ENCODE measurements at places on chromosomes 7 and 10.

GRCh38 chr10:126511917-126512479 is 123.7 kb upstream of the ADAM12 start:
- H3K4me1 ChIP-seq, result no peaks in the 10 kb centered on the region
- no peak overlapping the region for H3K27ac ChIP-seq
- H3K4me3 ChIP-seq, result no peak overlapping the region
- no peaks in the 10 kb centered on the region for H3K36me3 ChIP-seq

DNA sequence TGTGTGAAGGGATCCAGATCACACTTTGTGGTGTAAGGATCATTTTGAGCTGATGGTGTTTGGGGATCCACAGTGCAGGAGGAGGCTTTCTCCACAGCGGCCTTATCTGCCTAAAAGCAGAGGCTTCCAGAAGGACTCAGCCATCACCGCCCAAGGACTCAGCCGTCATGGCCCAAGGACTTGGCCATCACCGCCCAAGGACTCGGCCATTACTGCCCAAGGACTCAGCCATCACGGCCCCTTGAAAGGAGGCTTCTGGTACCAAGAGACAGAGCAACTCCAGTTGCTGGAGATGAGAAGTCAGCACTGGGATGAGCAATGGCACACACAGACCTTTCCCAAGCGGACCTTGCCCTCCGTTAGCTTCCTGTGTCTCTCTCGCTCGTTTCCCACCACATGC is 6.0 kb upstream of the CFAP46 start:
- H3K27me3 ChIP-seq, result peaks cover 43% of the 10 kb centered on the region
- H3K4me3 ChIP-seq, result no peak overlapping the region
- DNase-seq, result no peak
- H3K36me3 ChIP-seq, result no peaks in the 10 kb centered on the region
- no peak overlapping the region for H3K27ac ChIP-seq

DNA sequence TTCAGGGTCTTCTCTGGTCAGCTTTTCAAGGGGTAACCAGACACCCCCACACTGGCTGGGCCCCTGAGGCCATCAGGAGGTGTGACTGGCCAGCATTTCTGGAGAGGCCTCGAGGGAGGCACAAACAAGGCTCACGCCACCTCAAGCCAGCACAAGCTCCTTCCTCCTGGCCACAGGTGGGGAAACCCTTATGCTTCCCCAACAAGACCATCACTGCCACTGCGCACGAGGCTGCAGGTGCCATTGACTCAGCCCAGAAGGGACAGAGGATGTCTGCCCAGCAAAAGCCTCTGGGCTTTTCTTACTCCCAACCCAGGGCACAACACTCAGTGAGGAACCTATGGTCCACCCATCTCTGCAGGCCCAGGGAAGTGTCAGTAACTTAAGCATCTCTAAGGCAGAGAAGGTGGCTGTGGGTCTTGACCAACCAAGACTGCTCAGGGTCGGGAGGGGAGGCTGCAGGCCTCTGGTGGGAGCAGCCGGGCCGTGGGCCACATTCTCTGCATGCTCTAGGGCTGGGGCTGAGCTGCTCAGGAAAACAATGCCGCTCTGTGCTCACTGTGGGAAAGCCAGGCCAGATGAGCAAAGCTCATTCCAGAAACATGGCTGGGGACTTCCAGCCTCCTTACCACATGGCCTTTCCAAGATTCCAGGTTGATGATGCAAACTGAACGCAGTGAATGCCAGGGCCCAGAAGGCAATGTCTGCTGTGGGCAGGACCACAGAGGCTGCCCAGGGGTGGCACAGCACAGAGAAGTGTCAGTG is 24.2 kb upstream of the RASSF4 start:
- H3K27me3 ChIP-seq, result peaks cover 11% of the 10 kb centered on the region
- H3K4me1 ChIP-seq, result peaks cover 11% of the 10 kb centered on the region
- H3K4me3 ChIP-seq, result no peak overlapping the region

DNA sequence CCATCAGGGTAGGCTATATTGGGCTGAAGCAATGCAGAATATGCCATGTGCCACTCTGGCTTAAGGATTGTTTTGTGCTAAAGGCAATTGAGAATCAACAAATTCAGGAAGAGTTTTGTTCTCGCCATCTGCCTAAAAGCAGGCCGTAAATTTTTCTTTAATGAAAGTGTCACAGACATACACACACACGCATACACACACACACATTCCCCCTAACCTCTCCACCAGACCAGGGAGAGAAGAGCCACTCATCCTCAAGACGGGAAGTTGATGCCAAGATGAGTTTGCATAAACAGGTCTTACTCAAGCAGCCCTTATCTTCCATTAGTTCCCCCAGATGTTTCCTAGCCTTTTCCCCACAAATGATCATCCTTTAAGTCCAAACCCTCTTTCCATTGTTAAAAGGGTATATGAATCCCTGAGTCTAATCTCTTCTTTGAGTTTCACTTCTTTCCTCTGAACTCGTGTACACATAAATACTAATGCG is 59.6 kb upstream of the TRIM24 start:
- no peak overlapping the region for H3K27ac ChIP-seq
- no peaks in the 10 kb centered on the region for H3K27me3 ChIP-seq
- no peak for DNase-seq
- H3K36me3 ChIP-seq, result no peaks in the 10 kb centered on the region
- H3K4me3 ChIP-seq, result no peak overlapping the region

- H3K36me3 ChIP-seq, result peaks cover 32% of the 10 kb centered on the region
- peak overlapping the region; percentile 53 for H3K4me3 ChIP-seq
- no peaks in the 10 kb centered on the region for H3K27me3 ChIP-seq
- peaks cover 99% of the 10 kb centered on the region for H3K4me1 ChIP-seq
- DNase-seq, result no peak
These were observed 22.9 kb upstream of the C10orf105 start for GRCh38 chr10:71742301-71743088.

DNA sequence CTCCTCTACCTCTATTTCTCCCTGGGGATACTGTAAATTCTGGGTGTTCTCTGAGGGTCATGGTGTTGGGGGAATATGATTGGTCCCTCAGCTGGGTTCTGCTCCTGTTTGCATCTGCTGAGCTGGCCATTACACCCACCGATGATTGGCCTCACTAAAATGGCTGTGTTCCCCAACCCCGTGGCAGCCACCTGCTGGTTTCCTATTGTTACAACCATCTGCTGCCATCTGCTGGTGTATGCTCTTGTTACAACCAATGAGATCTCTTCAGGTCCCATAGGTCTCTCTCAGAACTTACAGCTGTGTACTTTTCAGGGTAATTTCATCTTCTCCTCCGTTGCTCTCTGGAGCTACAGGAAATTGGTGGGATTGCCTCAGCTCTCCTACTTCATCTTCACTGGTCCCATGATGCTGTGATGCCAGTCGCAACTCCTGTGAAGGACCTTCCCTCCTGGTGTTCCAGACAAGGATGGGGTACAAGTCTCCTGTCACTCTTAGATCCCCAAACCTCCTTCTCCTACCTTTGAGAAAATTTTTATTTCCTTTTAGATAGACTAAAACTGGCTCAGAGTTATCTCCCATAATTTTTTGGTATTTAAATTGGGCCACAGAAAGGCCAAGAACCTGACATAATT is 303.5 kb upstream of the SMIM30 start:
- no peaks in the 10 kb centered on the region for H3K27me3 ChIP-seq
- H3K27ac ChIP-seq, result no peak overlapping the region
- peak; percentile 79 for DNase-seq
- H3K4me3 ChIP-seq, result no peak overlapping the region
- no peaks in the 10 kb centered on the region for H3K36me3 ChIP-seq

- H3K36me3 ChIP-seq, result no peaks in the 10 kb centered on the region
- H3K4me3 ChIP-seq, result no peak overlapping the region
- no peaks in the 10 kb centered on the region for H3K4me1 ChIP-seq
- DNase-seq, result no peak
- H3K27ac ChIP-seq, result no peak overlapping the region
- H3K27me3 ChIP-seq, result no peaks in the 10 kb centered on the region
These were observed 297.8 kb downstream of the AUTS2 start for GRCh38 chr7:69896121-69896520.

GRCh38 chr10:64350665-64351064 is 829.5 kb downstream of the REEP3 start:
- no peak overlapping the region for H3K4me3 ChIP-seq
- no peaks in the 10 kb centered on the region for H3K27me3 ChIP-seq
- no peaks in the 10 kb centered on the region for H3K36me3 ChIP-seq

GRCh38 chr7:129227646-129228578 is 3.1 kb downstream of the AHCYL2 start:
- H3K4me1 ChIP-seq, result peaks cover 28% of the 10 kb centered on the region
- no peaks in the 10 kb centered on the region for H3K36me3 ChIP-seq
- peaks cover 4% of the 10 kb centered on the region for H3K27me3 ChIP-seq
- no peak overlapping the region for H3K27ac ChIP-seq
- no peak for DNase-seq
- no peak overlapping the region for H3K4me3 ChIP-seq

- no peaks in the 10 kb centered on the region for H3K36me3 ChIP-seq
- no peak overlapping the region for H3K27ac ChIP-seq
- H3K4me3 ChIP-seq, result no peak overlapping the region
- peaks cover 7% of the 10 kb centered on the region for H3K27me3 ChIP-seq
- H3K4me1 ChIP-seq, result peaks cover 6% of the 10 kb centered on the region
These were observed 3.8 kb upstream of the COX19 start for GRCh38 chr7:979151-979550.

Data from activated naive CD4-positive, alpha-beta T cell treated with anti-CD3 and anti-CD28 coated beads, Interleukin-2, amount 10 ng/mL, durations not matched to agents 7 days and 5 days (primary cell).